ENCODE measurements at places on chromosomes 1 and 21.

- no peak for DNase-seq
Observed at GRCh38 chr1:5751833-5752745, 240.1 kb downstream of the NPHP4 start.

DNA sequence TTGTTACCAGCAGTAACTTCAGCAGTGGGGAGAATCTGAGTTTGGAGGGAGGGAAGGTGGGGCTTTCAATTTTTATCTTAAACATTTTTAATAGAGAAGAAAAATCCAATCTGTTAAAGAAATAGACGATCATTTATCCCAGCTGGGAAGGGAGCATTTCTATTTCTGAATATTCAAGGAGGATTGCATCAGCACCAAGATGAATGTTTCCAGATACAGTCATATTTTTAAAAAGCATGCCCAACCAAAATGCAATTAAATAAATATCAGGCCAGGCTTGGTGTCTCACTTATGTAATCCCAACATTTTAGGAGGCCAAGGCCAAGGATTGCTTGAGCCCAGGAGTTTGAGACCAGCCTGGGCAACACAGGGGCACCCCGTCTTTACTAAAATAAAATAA is 1.7 kb upstream of the ATP1A4 start:
- DNase-seq = no peak

DNA sequence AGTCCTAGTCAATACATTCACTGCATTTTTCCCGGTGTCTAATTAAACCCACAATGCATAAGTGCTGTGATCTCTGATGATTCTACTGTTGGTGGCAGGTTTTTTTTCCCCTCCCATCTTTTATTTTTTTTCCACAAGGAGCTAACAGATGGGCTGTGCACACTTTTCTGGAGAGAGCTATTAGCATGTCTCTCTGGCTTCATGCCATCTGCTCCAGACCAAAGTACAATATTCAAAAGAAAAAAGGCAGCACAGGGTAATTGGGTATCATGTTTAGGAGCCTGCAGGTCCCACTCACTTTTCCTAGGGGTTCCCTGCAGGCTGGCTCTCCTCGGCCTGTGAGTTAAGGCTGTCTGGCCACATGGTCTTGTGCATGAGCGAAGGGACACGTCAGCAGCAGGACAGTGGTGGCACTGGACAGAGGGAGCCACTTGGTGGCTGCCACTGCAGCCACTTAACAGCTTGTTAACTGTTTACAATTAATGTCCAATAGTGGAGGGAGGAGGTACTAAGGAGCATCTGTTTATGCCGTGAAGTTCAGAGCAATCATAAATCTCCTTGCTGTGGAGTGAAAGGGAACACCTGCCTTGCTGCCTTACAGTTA is 53.5 kb upstream of the C8B start:
- DNase-seq = no peak

GRCh38 chr21:46667741-46668380 is 32.4 kb downstream of the PRMT2 start:
- no peak for DNase-seq

GRCh38 chr1:230308039-230308438 is 118.1 kb downstream of the PGBD5 start:
- no peak for DNase-seq

Data from hippocampal formation (tissue), 2 donors.